ENCODE measurements at places on chromosomes 2 and 18.

GRCh38 chr18:56952026-56952425 lies 194.9 kb upstream of the BOD1L2 start:
- no peak for DNase-seq

DNA sequence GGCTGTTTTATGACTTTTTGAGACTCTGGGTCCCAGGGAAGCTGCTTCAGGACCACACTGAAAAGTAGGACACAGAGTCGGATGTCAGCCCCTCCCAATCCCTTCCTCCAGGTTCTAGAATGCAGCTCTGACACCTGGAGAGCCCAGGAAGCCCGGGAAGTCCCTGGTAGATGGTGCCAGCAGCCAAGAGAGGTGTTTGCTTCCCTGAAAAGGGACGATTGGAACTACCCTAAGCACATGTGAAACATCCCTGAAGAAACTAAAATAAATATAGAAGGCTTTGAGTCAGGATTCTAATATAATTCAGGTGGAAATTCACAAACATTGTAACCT lies 163.2 kb upstream of the CYRIA start:
- no peak for DNase-seq

DNA sequence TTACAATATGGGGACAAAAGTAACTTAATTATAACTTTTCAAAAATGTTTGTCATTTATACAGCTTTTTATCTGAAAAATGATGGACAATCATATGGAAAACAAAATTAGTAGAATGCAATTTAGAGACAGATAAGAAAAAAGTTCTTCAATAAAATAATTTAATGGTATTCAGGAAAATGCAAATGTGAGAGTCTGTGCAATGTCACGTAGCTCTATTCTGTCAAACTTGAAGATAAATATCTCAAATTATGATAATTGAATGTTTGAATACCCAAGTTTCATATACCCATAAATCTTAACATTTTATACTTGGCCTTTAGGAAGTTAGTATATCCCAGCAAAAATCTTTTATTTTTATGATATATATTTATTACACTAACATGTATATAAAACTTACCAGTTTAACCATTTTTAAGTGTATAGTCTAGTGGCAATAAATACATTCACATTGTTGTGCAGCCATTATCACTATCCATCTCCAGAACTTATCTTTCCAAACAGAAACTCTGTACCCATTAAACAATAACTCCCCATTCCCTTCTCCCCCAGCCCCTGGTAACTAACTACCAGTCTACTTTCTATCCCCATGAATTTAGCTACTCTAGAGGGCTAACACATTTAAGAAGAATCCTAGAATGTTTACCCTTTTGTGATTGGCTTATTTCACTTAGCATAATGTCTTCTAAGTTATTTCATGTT lies 311.5 kb downstream of the SOCS6 start:
- DNase-seq = no peak

- peak; percentile 73 for DNase-seq
These were observed at the start of gene GALNT14 for GRCh38 chr2:31138037-31138962. Gene GALNT14, minus strand, starts transcription at chr2:31138440. Its CDS starts 354 bp downstream, at chr2:31138086.

DNA sequence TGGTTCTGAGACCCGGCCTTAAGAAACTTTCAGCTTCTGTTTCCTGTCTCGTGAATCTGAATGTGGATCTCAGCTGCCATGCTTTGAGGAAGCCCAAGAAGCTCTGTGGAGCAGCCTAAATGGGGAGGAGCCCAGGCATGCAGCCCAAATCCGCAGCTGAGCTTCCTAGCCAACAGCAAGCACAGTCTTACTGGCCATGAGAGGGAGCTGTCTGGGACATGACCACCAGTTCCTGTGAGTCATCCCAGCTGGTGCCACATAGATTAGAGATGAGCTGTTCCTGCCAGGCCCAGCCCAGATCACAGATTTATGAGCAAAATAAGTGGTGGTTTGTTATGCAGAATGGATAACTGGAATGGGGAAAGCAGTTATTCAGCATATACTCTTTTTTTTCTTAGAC lies 224.4 kb upstream of the APCDD1 start:
- no peak for DNase-seq

GRCh38 chr2:1318366-1319009 lies 94.8 kb upstream of the TPO start:
- no peak for DNase-seq

GRCh38 chr2:123916531-123916930 lies 108.6 kb upstream of the CNTNAP5 start:
- no peak for DNase-seq

DNA sequence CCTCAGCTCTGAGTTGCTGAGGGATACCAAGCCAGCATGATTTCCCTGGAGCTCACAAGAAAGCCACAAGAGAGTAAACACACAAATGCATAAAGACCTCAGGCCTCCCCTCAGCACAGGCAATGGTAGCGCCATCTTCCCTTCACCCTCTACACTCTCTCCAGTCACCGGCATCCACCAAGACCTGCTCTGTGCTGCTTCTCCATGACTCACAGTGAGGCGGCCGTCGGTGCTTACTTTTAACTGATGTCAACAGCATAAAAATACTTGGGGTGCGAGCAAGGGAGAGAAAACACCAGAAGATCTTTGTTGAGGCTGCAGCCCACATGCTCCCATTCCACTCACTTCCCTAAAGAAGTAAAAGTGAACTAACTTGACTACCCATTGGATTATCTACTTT lies 46.7 kb downstream of the L3MBTL4 start:
- DNase-seq = no peak

DNA sequence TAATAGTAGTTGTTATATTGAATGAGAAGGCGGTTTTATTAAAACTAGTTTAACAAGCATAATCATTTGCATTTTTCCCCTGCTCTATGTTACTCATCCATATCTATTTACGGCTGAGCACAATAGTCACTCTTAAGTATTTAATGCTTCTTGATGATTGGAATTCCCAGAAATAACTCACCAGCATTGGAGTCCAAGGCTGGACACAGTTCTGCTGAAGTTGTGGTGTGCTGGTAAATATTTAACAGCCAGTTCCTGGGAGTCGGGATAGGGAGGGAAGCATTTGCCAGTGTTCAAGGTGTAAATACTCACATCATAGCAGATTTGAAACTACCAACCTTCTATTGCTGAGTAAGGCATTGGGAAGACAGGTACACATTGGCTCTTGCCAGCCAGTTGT lies 315.1 kb downstream of the MTX2 start:
- no peak for DNase-seq

DNA sequence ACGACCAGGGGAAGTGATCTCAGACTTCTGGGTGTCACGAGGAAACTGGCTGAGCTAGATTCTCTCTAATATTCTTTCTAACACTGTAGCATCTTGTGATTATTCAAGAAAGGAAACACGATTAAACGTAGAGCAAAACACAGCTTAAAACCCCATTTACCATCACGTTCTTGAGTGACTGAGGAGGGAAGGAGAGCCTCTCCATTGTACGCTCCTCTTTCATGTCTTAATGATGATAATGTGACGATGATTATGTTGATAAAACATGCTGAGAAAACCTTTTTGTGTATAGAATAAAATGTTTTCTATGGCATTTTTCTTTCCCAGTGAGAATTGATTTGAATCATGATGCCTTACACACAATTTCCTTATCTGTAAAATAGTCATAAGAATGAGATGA lies 705.6 kb upstream of the ID2 start:
- no peak for DNase-seq

GRCh38 chr2:80169811-80170594 lies 134.5 kb downstream of the LRRTM1 start:
- no peak for DNase-seq

DNA sequence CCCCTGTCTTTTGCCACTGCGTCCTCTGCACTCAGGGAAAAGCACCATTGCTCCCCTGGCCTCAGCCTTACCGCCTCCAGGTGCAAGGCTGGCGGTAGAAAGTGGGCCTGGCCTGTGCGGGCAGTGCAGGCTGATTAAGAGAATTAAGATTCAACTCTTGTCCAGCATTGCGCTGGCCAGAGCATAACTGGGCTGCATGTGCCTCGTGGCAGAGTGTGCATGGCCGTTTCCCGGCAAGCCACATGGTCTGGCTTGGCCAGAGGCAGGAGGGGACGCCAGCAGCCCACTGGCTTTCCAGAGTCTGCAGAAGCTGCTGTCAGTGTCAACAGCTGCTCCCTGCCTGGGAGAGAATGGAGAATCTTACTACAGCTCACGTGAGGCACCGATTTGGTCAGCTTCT lies 12.3 kb downstream of the NTSR2 start:
- DNase-seq = no peak

GRCh38 chr2:55668956-55669355 lies 24.7 kb downstream of the PNPT1 start:
- DNase-seq = no peak

GRCh38 chr2:80499095-80499494 lies 194.5 kb upstream of the LRRTM1 start:
- DNase-seq = no peak
